ENCODE measurements at places on chromosomes 16 and 17.

GRCh38 chr17:3683054-3683511 is 12.9 kb downstream of the P2RX5 start:
- DNase-seq: no peak

DNA sequence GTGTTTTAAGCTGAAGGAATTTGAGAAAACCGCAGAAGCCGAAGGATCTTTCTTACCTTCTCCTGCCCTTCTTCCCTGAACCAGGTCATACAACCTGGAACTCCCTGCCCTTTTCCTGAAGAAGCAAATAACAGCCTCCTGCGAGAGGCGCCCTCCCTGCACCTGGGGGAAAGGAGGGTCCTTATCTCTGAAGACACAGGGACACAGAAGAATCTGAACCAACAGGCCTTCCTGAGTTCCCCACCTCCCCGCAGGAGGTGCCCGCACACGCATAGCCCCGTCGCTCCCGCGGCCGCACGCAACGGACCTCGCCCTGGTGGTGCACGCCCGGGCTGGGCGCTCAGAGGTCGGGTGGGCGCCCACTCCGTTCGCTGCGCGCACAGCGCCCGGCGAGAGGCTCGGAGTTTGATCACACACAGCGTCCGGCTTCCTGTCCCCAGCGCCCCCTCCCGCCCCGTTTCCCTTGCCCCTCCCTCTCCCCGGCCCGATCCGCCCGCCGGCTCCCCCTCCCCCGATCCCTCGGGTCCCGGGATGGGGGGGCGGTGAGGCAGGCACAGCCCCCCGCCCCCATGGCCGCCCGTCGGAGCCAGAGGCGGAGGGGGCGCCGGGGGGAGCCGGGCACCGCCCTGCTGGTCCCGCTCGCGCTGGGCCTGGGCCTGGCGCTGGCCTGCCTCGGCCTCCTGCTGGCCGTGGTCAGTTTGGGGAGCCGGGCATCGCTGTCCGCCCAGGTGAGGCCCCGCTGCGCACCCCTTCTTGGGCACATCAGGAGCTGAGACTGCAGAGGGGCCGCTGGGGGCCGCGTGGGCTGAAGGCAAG is at the start of gene TNFSF12:
Gene TNFSF12, plus strand, starts transcription at position 474 of the 816 bp plus-strand sequence. Its CDS starts 96 bp downstream, at position 570.
- DNase-seq: no peak

GRCh38 chr16:49458656-49459445 is 85.2 kb downstream of the C16orf78 start:
- DNase-seq: no peak

GRCh38 chr17:60154616-60155426 is 5.0 kb downstream of the CA4 start:
- no peak for DNase-seq

- no peak for DNase-seq
Measured at GRCh38 chr16:15817446-15817845, 39.4 kb downstream of the MYH11 start.

- DNase-seq: no peak
Measured at GRCh38 chr17:32333187-32333586, 8.8 kb downstream of the C17orf75 start.

- DNase-seq: no peak
Measured at GRCh38 chr17:4449736-4450135, 16.0 kb downstream of the SPNS3 start.

Data from globus pallidus (tissue), 1 donor.